CD4-positive, alpha-beta memory T cell (primary cell): ENCODE measurements at places on chromosomes 6 and 20. TPM values are rescaled to one million over a fixed set of nuclear protein-coding genes. Genes with fewer than 3 reads are reported as not detected.

GRCh38 chr6:15522026-15522425 is 140.8 kb downstream of the DTNBP1 start:
- peaks cover 34% of the 10 kb centered on the region for H3K36me3 ChIP-seq
- no peaks in the 10 kb centered on the region for H3K4me1 ChIP-seq
- no peak overlapping the region for H3K4me3 ChIP-seq
- no peak overlapping the region for H3K27ac ChIP-seq
- DNase-seq = no peak
- H3K27me3 ChIP-seq = no peaks in the 10 kb centered on the region

DNA sequence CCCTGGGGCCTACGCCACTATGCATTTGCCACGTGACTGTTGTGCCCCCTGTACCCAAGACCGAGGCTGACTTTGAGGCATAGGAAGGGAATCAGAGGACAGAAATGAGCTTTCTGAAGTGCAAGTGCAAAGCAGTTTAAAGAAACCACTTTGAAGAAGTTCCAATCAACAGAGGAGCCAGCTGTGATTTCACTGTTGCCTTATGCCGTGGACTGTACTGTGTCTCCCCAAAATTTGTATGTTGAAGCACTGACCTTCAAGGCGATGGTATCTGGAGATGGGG is 111.1 kb downstream of the JPH2 start:
- no peak for DNase-seq
- peaks cover 34% of the 10 kb centered on the region for H3K4me1 ChIP-seq
- H3K27ac ChIP-seq = no peak overlapping the region
- no peaks in the 10 kb centered on the region for H3K27me3 ChIP-seq

GRCh38 chr6:136475686-136476085 is 74.5 kb downstream of the MAP7 start:
- no peak for DNase-seq
- H3K27me3 ChIP-seq = no peaks in the 10 kb centered on the region
- no peak overlapping the region for H3K27ac ChIP-seq
- no peaks in the 10 kb centered on the region for H3K4me1 ChIP-seq

DNA sequence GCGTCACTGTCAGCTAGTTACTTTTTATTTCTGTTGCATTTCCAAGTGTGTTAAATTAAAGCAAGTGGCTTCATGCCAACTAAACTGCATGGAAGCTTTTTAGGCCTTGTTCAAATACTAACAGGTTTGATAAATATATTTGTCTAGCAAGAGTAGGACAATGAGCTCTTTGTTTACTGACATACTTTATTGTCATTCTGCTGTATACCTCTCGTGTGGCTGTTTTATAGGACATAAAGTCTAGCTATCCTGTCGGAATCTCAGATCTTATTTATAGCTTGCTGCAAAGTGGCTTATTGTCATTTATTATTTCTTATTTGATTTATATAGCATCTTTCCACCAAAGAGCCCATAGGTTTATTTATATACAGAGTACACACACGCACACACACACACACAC is 711.1 kb downstream of the KIF16B start:
- no peak for DNase-seq
- no peak overlapping the region for H3K27ac ChIP-seq
- no peaks in the 10 kb centered on the region for H3K36me3 ChIP-seq
- H3K27me3 ChIP-seq = no peaks in the 10 kb centered on the region
- no peak overlapping the region for H3K4me3 ChIP-seq
- H3K4me1 ChIP-seq = no peaks in the 10 kb centered on the region

GRCh38 chr20:51531141-51531710 is 11.3 kb downstream of the NFATC2 start:
- H3K27me3 ChIP-seq = no peaks in the 10 kb centered on the region
- DNase-seq = peak; percentile 53
- peak overlapping the region; percentile 80 for H3K27ac ChIP-seq
- H3K36me3 ChIP-seq = no peaks in the 10 kb centered on the region

DNA sequence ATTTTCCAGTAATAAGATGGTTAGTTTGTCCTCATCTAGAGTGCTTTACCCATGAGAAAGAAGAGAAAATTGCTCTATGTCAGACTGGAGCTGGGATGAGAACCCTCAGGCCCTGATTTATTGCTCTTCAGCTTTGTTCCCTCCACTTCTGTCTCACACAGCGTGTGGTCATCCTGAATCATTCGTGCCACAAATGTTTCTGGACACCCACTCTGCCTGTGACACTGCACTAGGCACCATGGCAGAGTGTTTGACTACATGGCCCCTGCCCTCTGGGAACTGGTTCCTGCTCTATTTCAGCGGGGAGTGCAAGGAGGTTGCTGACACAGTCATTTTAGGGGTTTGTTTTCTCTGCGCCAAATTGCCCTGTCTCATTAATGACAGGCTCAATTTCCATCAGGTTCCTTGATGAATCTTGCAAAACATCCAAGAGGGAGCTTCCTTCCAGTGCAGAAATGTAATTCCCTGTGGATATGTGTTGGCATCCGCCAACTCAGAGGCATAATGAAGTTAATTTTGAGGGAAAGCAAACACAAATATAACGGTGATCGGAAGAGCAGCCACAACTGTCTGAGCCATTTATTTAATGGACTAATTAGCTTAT is 207.5 kb downstream of the CLIC5 start:
- no peaks in the 10 kb centered on the region for H3K27me3 ChIP-seq
- no peaks in the 10 kb centered on the region for H3K4me1 ChIP-seq
- H3K4me3 ChIP-seq = no peak overlapping the region
- no peak for DNase-seq
- no peak overlapping the region for H3K27ac ChIP-seq

DNA sequence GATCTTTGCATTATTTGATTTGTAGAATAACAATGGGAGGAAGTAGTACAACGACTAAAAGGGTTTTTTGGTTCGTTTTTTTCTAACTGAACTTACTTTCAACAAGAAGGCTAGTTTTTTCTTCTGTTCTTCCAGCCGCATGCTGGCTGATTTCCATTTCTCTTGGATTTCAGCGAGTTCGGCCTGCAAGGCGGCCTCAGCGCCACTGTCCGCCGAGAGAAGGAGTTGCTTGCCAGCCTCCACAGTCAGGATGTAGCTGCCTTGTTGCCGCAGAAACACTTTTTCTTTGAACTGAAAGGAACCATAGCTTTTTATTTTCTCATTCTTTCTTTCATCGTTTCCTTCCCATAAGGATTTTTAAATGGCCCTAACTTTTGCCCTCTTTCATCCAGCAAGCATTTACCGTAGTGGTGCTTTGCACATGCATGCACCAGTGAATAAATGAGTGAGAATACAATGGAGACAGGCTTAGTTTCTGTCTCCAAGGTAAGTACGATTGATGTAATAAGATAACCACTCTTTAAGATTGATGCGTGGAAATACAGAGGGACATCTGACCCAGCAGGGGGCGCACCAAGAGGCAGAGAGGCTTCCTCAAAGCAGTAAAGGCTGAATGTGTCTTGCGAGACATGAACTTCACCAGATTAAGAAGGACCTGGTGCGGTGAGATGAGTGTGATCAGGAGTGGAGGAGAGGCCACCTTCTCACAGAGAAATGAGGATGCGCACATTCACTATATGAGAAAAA is 398.8 kb downstream of the ESR1 start:
- H3K4me1 ChIP-seq = no peaks in the 10 kb centered on the region
- DNase-seq = peak; percentile 44
- H3K27me3 ChIP-seq = no peaks in the 10 kb centered on the region
- H3K27ac ChIP-seq = no peak overlapping the region
- no peak overlapping the region for H3K4me3 ChIP-seq

Gene DNAH8
- 0.17 TPM for total RNA-seq
